ENCODE measurements at places on chromosomes 6 and 20.

DNA sequence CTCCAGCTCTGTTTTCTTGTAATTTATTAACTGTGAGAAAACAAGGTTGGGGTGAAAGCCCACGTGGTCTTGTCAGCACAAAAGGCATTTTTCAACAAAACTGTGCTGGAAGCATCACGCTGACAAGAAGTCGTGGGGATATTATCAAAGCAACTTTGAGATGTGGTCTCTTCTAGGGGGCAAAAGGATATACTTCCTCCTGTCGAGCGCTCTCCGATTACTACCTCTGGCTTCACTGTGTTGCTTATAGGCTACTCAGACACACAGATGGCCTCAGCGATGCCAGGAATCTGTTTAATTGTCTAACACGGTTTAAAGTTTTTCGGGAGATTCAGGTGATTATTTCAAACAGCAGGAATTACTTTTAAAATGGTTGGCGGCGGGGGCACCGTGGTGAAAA is 275.9 kb upstream of the SOX4 start:
- no peak for DNase-seq

DNA sequence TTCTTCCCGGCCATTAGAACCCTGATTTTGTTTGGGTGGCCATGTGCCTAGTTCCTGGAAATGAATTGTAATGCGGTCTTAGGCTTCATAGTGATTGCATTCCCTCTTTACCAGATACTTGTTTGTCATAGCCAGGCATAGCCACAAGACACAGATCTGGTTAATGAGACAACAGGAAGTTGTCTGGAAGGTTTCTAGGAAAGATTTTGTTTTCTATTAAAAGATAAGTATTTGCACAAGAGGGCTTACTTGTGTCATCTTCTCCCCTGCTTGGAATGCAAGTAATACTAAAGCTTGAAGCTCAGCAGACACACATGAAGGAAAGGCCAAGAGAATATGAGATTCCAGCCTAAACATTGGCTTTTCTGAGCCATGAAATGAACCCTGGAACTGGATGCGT is 12.9 kb downstream of the FARS2 start:
- DNase-seq: no peak

GRCh38 chr20:46246559-46246958 is 61.7 kb downstream of the CDH22 start:
- DNase-seq: no peak

GRCh38 chr6:8578006-8578405 is 142.7 kb upstream of the SLC35B3 start:
- no peak for DNase-seq

- no peak for DNase-seq
Observed at GRCh38 chr6:93735099-93735498, 315.7 kb upstream of the EPHA7 start.

DNA sequence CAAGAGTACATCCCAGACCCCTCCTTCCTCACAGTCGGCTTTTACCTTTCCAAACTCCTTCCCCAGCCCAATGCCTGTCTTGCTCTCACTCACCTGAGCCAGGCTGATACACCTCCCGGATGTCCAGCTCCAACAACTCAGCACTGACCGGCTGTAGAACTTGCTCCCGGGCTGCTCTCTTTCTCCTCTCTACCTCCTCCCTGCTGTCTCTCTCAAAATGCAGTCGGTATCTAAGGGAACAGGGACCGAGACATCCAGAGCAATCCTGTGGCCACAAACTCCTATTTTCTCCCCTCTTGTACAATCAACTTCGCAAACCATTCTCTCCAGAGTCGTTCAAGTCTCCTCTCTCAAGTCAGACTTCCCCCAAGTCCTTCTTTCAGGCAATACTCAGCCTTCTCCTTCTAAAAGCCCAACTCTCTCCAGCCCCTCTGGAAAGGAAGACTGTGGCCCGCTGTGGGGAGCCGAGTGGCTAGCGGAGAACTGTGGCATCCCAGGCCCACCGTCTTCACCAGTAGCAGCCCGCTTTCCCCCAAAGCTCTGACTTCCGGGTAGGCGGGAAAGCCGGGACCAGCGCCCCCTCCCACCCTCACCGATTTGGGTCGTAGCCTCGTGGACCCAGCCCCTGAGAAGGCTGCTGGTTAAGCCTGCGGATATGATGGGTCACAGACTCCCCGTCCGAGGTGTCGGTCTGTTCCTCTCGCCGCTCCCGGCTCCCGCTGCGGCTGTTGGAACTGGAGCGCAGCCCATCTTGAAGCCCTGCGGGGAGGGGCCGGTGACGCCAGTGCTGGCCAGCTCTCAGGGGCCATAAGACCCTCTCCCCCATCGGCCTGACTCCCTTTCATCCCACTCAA is 1.1 kb downstream of the GNL1 start:
- no peak for DNase-seq

DNA sequence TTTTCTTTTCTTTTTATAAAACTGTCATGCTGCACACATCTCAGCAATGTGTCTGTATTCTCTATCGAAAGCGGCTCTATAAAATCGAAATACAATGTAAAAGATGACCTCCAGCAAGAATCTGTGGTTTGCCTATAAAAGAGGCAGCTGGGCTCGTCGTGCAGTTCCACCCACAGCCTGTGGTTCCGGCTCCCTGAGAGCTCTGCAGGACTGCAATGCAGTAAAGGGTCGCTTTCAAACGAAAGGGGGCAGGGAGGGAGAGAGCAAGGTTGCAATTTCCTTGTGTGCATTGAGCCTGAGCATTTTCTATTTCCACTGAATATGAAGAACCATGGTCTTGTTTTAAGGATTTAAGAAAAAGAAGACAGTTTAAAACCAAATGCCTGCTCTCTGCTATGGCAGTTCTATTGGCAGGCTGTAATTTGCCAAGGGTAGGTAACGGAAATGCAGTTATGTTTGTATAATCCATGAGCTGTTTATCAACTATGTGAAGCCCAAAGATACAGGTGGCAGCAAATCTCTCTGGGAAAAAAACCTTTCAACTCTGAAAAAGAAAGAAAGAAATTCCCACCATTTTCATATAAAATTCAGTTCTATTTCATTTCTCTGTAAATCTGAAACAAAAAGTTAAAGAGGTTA is 236.5 kb downstream of the HACE1 start:
- no peak for DNase-seq

DNA sequence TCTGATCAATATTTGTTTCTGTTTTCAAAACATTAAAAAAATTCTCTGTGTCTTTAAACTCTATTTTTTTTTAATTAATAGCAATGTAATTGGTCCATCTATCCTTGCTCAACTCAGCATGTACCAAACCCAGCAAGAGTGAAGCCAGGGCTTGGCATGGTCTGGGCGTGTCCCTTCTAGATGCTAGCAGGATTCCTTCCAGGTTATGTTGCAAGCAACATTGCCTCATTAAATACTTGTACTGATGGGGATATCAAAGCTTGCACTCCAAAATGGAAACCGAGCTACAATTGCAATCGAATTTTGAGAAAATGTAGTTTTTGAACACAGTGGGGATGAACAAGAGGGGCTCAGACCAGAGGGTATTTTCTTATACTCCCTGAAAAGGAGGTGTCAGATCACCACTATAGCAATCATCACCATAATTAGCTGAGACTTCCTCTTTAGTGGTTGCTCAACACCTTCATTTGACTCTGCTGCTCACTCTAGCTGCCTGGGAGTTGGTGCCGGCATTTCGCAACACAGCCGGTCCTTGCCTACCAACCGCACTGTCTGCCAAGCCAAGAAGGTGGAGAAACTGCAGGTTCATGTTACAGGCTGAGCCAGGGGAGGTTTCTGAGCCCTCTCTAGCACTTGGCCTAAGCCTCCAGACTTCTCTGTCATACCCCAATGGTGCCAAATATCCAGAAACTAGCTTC is 67.8 kb upstream of the RALGAPA2 start:
- no peak for DNase-seq

GRCh38 chr20:11091511-11091910 is 417.7 kb upstream of the JAG1 start:
- DNase-seq: no peak

DNA sequence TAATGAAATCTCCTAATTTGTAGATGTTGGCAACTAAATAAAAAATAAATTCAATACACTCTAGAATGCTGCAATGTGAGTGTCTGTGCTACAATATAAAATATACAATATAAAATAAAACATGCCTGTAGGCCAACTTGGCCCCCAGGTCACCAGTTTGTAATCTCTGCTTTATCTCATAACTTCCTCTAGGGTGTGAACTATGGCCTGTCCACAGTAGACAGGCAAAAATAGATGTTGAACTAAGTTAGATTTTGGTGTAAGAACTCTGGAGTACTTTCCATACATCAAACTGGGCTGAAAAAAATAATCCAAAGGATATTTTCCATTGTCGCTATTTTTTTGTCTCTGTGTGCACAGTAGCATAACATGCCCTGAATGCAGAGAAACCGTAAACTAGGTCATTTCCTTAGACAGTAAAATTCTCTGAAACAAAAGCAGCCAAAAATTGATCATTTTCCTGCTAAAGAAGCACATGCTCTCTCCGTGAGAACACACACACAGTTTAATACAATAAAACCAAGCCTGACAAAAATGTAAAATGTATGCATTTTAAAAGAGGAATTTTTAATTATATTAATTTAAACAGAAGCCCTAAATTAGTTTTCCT is 98.5 kb upstream of the ZFP64 start:
- no peak for DNase-seq

DNA sequence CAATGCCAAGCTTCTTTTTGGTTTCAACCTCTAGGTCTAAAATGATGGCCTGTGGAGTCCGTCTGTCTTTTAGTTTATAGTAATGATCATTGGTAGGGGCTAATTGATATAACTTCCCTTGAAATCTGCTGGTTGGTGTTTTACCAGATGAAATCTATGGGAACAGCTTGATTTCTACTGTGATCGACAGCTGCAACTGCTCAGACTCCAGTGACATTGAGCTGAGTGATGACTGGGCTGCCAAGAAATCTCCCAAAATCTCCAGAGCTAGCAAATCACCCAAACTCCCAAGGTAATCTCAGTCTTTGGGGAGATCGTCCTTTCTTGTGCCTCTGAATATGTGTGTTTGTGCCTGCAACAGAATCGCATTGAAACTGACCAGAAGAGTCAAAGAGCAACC is 70.5 kb upstream of the TMEM181 start:
- no peak for DNase-seq

- DNase-seq: no peak
Observed at GRCh38 chr20:25353353-25353746, 37.3 kb downstream of the ABHD12 start.

DNA sequence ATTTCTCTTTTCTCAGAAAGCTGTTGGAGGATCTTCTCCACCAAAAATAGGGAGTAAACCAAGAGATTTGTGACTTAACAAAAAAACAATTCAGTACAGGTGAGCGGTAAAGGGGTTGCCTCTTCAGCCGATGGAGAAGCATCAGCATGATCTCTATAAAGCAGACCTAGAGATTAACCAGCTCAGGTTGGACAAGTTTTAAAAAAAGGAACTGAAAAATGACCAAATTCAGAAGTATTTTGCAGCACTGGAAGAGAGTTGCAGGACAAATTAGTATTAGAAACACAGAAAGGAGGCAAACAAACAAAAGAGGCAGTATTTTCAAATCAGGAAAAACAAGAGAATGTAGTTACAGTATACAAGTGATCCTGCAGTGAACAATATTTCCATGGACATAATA is 39.6 kb upstream of the ZNF184 start:
- no peak for DNase-seq

DNA sequence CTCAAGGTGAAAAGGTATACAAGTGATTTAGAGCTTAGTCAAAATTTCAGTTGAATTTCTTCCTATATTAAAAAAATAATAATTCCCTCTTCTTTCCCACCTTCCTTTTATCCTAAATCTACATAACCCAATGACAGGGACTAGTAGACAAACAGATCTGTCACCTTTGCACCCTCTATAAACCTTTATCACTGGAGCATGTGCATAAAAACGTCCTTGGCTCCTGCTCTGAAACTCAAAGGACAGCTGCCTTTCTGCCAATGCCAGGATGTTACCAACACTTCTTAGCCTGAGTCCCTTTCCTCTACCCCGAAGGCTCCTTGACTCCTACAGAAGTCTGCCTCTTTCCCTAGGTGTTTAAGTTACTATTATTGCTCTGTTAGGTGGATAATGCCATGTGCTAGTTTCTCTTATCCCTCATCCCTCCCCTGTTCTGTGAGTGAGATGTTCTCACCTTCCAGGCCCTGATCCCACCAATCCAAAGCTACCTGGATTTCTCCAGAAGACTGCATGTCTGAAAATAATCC is 4.3 kb downstream of the CLVS2 start:
- no peak for DNase-seq

GRCh38 chr6:6891125-6891721 is 216.5 kb upstream of the RREB1 start:
- no peak for DNase-seq
